Iris pigment epithelial cell (primary cell): ENCODE measurements at places on chromosomes 5 and 9.

DNA sequence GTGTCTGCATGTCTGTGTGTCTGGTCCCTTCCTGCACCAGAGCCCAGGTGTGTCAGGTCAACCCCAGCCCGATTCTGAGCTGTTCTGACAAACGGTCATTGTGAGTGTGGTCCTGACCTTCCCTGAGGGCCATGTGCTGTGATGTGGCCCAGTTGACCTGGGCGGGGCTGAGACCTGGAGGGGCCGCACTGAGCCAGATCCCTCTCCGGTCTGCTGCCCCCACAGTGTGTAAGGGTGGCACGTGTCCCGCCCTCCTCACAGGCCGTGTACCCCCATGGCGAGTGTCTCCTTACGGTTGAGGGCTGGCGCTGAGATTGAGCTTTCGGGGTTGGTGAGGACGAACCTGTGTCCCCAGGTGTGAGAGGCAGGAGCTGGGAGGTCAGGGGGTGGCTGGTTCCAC is 136.5 kb downstream of the MRPL36 start:
- no peak for DNase-seq

DNA sequence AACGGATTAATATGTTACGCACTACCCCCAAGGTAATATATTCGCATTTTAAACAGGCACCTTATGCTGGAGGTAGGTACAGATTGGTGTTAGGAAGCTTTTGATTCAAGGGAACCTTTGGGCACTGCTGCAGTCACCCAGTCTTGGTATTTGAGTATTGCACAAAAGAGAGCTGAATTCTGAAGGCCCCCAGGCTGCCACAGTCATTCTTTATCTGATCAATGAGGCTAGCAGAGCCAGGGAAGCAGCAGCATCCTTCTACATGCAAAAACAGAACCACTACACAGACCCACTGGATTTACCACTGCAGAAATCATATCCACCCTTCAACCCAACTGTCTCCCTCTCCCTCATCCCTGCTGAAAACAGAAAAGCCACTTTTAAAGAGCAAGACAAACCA is 121.2 kb upstream of the GRIN3A start:
- no peak for DNase-seq

DNA sequence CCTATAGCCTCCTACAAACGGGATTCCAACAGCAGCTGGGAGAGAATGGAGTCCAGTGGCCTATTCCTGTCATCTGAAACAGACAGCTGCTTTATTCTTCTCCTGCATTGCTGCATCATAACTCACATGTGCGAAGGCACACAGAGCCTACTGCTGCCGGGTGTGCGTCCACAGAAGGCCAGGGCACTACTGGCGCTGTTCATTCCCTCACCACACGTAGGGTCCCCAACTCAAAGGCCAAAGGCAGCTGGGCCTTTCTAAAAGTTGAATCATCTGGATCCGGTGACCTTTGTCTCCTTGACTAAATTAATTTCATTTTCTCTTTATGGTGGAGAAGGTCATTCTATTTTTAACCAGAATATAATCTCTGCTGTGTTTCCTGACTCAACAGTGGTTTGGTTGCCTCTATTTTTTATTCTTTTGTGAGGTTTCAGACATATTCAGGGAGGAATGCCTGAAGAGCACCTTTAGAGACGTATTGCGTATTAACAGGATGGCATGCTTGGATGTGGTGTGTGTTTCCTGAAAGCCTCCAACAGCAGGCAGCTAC is 10.8 kb upstream of the SPATA24 start:
- DNase-seq, result no peak

DNA sequence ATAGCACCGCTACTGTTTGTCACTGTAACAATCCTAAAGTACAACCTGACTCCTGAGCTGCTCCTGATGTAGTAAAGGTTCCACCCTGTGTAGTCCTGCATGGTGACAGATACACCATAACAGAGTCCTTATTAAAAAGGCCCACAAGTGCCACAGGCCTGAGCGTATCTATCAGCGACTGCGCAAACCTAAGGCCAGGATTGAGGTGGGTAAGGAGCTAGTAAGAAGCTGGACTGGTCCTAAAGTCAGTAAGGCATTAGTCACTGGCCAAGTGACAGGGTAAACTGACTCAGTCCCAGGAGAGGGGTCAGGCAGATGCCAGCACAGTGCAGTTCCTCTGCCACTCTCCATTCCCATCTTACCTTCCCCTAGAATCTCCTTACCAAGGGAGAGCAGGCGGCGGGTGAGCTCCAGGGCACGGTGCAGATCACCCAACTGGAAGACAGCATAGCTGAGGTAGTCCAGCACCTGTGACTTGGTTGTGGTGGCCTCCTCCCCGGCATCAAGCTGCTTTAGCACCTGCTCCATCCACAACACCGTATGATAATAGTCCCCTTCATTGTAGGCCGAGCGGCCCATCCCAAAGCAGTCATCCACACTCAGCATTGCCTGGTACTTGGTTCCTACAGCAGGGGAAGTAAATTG is 17.6 kb downstream of the P4HA2 start:
- DNase-seq, result no peak

DNA sequence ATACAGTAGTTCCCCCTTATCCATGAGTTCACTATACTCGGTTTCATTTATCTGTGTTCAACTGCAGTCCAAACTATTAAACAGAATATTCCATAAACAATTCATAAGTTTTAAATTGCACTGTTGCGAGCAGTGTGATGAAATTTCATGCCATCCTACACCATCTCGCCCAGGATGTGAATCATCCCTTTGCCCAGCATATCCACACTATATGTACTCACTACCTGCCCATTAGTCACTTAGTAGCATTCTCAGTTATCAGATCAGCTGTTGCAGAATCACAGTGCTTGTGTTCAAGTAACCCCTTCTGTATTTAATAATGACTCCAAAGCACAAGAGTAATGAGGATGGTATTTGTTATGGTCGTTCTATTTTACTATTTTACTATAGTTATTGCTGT is 51.5 kb downstream of the SHOC1 start:
- DNase-seq, result peak; percentile 85

GRCh38 chr5:172524573-172525021 is 70.3 kb upstream of the SH3PXD2B start:
- no peak for DNase-seq

GRCh38 chr5:115336964-115337363 is 40.5 kb upstream of the CCDC112 start:
- no peak for DNase-seq

DNA sequence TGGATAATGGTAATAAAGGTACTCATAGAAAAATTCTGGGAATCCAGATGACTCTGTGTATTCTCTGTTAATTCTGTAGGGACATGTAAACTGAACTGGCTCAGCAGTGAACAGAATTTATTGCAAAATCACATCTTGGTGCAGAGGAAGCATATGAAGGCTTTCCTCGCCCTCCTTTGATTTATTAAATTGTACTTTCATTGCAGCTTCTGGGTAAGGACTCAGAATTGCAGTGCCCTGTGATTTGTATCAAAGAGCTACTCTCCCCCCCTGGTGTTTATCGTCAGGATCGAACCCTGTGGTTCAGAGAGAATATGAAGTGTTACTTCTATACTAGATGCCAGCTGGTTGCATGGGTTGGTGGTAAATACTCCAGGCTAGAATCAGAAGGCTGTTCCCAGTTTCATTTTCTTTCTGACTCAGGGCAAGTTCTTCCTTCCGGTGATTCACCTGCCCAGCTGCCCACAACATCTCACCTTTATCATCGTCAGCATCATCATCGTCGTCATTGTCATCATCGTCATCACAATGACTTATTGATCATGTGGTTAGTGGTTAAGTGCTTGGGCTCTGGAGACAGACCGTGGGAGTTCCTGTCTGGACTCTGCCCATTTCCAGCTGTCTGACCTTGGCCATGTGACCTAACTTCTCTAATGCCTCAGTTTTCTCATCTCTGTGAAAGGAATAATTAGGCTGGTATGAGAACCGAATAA is 238.8 kb downstream of the ARHGAP26 start:
- peak; percentile 94 for DNase-seq

- DNase-seq, result peak; percentile 16
Measured at GRCh38 chr9:110842986-110843385, 174.4 kb downstream of the MUSK start.
